Activated CD4-positive, alpha-beta T cell treated with anti-CD3 and anti-CD28 coated beads, Interleukin-2, amount 50 U/mL, for 1 hour (primary cell): ENCODE measurements at places on chromosomes 11 and 22.

GRCh38 chr22:26939466-26939865, 282.1 kb downstream of the MIAT start:
- DNase-seq: no peak

- DNase-seq: no peak
Measured at GRCh38 chr22:25843660-25844405, 101.8 kb downstream of the MYO18B start.

- DNase-seq: no peak
Measured at GRCh38 chr11:3886985-3887384, 31.5 kb downstream of the STIM1 start.

DNA sequence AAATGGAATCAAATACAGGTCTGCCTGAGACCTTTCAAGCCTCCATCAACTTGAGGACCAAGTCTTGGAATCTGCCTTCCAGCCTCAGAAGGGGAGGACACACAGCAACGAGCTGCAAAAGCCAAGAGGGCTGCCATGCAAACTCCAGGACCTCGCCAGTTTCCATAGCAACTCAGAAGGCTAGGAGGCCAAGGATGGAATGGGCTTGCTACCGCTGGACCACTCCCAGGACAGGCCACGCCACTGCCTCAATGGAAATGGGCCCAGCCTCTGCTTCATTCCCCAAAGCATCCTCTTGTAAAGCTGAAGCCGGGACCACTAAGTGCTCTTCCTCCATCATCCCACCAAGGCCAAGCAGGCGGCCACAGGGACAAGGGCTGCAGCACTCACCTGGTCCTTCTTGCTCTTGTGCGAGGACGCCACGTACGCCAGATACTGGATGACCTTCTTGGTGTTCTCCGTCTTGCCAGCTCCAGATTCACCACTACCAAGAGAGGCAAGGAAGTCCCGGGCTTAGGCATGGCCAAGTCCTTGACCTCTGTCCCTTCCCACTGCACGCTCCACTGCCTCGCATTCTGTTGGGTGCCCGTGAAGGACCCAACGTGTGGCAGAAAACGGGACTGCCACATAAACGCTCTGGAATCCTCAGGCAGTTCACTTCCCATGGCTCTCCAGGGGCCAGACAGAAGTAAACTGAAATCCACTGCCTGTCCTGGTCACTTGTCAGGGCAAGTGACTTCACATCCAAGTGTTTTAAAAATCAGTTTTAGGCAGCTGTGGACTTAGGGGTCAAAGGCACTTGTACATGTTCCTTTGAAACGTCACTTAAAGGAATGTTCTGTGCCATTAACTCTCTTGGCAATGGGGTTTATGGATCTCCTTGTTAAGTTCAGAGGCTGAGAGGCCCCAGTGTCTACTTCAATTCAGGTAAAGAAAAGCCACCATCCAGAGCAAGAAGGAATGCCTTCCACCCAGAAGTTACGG, 61.3 kb downstream of the MYH9 start:
- DNase-seq: no peak

DNA sequence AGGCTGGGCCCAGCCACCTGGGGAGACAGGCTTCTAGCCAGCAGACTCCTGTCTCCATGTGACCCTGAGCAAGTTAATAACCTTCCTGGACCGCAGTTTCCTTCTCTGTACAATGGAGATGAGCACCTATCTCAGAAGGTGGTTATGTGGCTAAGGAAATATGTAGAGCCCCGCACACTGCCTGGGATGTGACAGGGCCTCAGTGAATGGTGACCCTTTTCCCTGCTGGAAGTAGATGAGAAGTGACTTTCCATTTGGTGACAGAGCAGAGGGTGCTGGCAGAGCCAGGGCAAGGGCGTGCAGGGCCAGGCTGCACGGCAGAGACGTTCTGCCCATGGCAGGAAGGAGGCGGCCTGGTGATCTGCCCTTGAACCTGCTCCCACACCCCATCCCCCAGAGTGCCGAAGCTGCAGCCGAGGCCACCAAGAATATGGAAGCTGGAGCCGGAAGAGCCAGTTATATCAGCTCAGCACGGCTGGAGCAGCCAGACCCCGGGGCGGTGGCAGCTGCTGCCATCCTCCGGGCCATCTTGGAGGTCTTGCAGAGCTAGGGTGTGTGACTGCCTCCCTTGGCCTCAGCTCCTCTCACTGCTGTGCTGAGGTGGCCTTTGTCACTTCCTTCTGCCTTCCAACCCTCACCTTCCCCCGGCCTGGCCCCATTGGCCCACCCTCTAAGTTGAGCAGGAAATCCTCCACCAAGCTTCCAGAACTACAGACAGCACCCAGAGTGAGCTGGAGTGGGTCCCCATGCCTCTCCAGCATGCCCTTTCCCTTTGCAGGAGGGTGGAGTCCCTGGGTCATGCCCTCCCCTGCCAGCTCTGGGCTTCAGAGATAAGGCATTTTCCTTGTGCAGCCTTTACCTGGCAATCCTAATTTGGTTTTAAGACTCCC, 13.2 kb downstream of the TKFC start:
- no peak for DNase-seq

GRCh38 chr22:44482776-44483175, 15.3 kb downstream of the RTL6 start:
- no peak for DNase-seq

- no peak for DNase-seq
Measured at GRCh38 chr11:85685820-85686459, at the start of gene CCDC89. TSS of gene CCDC89 (minus strand) at chr11:85686195. CDS start at chr11:85686130, 65 bp downstream.

GRCh38 chr11:1656670-1657069, 27.1 kb downstream of the KRTAP5-5 start:
- no peak for DNase-seq

DNA sequence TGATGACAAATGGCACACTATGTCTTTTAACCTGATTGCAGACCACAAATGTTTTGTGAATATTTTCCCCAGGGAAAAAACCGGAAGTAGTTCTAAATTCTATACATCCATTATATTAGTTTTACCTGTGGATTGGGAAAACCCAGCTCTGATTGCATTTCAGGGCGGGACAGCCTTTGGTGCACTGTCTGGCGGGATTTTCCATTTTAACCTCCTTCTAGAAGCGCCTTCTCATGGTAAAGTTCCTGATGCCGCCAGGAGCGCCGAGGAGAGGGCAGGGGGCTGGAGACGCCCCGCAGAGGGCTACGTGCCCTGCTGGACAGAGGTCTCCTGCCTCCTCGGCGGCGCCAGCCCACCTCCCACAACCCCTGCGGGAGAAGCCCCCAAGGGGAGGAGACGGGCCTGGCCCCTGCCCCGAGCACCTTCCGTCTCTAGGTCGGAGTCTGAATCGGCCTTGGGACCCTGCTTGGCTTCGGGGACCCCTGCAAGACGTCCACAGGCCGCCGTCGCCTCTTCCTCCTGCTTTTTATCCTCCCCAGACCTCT, 1.2 kb upstream of the P2RX6 start:
- no peak for DNase-seq

- no peak for DNase-seq
Measured at GRCh38 chr11:1092919-1093318, 18.2 kb downstream of the MUC2 start.

GRCh38 chr11:94768602-94769541, 716 bp downstream of the AMOTL1 start:
- DNase-seq: no peak

DNA sequence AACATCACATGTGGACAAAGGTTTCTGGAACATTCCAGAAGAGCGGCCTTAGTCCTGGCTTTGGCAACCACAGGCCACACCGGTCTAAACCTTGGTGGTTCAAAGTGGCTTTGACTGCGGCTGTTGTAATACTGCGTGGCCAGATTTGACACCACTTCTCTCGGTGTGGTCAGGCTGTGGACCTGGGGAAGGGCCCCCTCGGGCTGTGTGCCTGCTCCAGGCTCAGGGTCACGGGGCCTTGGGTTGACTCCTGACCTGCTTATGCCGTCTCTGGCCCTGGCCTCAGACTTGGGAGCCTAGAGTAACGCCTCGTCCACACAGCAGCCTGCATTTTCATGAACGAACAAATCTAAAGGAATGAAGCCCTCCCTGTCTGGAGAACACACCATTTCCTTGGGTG, 118.0 kb downstream of the PHF21B start:
- DNase-seq: no peak
